ENCODE measurements at places on chromosomes 3 and 15.

DNA sequence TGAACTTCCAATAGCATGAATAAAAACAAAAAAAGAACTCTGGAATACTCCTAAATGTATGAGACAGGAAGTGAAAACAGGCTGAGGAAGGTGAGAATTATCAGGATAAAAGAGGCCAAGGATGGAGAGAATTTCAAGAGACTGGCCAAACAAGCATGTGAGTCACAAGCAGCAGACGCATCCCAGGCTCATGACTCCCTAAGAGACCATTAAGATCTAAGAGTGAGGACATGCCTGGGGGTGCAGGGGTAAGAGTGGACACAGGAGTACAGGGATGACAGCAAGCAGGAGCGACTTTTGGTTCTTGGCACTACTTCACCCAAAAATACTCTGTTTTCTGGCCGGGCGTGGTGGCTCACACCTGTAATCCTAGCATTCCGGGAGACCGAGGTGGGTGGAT, 7.1 kb downstream of the SCAMP2 start:
- DNase-seq, result no peak

DNA sequence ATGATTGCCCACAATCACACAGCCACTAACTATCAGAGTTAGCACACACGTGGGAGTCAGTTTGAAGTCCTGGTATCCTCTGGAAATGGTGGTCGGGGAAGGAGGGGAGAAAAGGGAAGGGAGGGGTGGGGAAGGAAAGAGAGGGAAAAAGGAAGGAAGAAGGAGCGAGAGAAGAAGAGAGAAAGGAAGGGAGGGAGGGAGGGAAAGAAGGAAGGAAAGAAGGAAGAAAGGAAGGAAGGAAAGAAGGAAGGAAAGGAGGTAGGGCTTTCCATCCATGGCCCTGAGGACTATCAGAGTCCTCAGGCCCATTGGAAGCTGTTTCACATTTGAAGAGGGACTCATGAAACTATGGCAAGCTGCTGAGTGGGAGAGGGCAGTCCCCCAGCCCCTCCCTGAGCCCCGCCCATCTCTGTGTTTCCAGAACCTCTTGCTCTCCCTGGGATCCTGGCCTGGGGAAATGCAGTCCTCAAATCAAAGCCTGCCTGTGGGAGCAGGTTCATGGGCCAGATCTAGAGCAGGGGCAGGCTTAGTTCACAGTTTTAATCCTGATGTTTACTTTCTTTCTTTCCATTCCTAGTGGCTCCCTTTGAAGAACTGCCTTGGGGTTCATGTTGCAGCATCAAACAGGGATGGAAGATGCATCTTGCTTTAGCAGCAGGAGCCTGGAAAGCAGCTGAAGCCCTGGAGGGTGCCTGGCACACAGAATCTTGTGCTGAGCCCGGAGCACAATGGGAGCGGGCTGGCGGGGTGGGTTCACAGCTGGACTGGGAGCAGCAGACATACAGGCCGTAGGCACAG, 66.1 kb upstream of the GLCE start:
- DNase-seq, result no peak

DNA sequence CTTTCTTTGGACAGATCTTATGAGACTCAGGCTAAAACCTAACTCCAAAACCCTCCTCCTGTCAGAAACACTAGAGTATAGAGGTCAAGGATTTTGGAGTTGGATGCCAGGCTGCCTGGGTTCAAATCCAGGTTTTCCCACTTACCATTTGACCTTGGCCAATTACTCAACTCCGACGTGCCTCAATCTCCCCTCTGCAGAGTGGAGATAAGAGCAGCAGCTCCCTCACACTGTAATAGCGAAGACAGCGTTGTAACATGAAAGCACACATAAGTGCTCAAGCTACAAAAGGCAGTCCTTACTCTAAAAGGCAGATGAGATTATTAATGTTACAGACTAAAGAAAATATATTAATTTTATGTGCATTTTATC, 90.1 kb downstream of the IGF2BP2 start:
- no peak for DNase-seq

DNA sequence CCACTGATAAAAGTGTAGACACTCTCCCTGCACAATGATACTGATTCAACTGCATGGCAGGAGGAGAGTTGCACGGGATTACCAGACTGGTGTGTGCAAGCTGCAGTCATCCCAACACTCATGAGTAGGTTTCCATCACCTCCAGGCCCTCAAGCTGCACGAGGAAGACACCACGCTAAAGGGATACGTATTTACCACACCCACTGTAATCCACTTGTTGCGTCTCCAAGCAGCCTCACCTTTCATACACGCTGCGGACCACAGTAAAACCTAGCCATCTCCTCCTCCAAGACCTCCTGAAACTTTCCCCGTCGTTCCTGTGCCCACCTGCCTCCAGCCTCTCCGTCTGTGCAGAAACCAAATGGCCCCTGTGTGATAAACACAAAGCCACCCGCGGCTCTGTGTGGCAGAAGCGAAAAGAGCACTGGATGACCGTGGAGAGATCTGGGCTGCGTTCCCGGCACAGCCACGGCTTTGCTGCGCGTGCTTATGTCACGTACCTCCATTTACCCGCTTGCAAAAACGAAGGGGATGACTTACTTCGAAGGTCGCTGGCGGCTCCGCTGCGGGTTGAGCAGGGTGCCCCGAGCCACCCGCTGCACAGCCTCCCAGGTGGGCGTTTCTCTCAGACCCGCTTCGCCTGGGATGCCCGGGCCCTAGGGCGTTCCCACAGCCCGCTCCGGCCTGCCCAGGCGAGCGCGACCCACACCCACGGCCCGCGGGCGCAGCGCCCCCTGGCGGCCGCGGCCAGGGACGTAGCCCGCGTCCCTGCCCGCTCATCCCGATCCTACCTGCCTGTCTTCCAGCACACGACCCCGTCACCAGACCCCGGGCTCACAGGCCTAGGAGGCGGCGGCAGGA, 643 bp downstream of the ABCC5 start:
- peak; percentile 16 for DNase-seq

DNA sequence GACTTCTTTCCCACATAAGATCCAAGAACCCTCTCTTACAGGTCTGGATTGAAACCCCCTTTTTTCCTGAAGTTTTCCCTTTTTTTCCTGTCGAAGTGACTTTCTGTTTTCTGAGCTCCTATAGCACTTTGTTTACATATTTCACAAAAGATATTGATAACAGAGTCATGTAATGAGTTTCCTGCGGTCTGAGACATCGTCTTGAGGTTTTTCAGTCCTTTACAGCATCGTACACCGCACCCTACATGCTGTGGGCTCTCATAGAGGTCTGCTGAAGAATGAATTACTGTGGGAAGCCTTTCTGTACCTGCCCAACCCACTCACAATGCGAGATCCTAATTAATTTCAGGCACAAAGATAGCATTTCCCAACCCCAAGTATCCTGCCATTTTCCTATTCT, 53.1 kb downstream of the MCF2L2 start:
- no peak for DNase-seq

DNA sequence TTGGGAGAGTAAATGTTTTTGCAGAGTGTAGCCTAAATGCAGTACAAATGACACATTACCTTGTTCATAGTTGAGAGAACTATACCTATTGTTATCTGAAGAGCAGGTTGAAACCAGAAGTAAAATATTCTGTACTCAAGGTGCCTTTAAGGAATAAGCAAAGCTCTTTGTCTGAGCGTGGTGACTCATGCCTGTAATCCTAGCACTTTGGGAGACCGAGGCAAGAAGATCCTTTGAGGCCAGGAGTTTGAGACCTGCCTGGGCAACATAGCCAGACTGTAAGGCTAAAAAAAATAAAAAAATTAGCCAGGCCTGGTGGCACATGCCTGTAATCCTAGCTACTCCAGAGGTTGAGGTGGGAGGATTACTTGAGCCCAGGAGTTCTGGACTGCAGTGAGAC, 2.2 kb upstream of the RNF13 start:
- no peak for DNase-seq

DNA sequence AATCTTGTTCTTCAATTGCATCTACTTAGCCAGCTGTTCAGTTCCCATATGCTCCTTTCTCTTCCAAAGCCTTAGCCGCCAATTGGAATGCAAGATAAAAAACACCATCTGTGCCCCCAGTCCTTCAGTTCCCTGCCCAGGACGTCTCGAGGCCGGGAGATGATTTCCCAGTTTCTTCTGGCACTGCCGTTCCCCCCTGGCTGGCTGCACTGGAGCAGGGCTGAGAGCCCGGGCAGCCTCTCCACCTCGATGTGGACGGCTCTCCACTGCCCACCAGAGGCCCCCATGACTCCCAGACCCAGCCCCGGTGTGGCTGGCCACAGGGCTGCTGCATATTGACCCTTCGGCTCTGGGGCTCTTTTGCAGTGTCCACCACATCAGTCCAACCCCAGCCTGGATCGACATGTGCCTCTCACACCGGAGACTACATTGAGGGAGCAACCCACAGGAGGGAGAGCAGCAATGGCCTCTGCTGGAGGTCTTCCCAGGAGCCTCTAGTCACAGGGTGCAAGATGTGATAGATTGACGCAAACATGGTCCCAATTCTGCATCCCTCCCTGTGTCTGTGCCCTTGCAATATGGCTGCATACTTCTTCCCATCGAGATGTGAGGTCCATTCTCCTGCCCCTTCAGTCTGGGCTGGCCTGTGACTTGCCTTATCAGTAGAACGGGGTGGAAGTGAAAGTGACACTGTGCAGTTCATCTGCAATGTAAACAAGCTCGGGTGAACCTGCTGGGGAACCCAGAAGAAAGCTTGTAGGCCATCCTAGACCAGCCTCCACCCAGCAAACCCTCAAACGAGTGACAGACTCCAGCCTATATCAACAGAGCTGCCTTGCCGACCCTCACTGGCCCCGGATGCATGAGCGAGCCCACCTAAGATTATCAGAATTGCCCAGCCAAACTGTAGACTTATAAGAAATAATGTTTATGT, 52.3 kb upstream of the PRR20G start:
- DNase-seq, result no peak

- DNase-seq, result no peak
These were observed 42.7 kb downstream of the PLCL2 start for GRCh38 chr3:16927485-16927884.

DNA sequence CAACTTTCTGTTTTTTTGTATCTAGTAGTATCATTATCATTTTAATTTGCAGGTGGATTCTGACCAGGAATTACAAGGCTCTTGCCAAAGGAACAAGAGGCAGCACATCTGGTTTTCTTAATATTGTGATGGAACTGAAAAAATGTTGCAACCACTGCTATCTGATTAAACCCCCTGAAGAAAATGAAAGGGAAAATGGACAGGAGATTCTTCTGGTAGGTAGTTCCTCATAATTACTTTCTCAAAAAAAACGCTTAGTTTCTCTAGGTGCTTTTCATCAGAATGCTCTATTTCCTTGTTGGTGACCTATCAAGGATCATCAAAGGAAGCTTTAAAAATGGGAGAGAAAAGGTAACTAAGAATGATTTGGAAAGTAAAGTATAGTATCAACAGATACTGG, 71.6 kb downstream of the CHD2 start:
- no peak for DNase-seq

DNA sequence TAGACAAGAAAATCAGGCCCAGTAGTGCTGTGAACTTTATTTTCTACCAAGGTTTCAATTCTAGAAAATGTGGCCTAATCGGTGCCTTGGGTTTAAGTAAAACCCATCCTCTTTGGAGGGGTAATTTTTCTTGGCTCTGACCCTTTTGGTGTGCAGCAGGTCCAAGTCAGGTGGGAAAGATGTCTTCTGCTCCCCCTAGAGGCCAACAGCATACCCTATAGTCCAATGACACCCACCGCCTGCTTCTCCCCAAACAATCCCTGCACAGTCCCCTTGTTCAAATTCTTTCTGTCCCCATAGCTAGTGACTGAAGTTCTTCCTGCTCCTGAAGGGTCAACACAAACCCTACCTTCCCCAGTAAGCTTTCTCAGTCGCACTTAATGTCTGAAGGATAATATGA, 261.8 kb upstream of the GOLGA6L4 start:
- DNase-seq, result no peak

DNA sequence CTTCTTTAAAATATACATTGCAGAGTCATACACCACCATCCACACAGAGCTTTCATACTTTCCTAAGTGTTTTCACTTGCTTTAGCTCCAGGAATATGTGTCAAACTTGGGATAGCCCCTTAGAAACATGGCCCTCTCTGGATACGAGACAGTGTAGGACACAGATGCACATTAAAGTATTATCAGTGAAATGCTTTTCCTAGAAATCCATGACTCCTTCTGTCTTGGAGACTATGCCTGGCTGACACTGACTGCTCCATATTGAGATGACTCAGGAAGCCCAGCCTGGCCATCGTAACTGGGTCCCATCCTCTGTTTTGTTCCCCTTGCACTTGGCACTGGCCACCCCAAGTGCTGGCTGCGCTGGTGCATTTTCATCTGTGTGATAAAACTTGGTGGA, 204.8 kb downstream of the PDZRN3 start:
- no peak for DNase-seq

GRCh38 chr3:131501949-131502348, 822 bp downstream of the MRPL3 start:
- DNase-seq, result no peak

GRCh38 chr3:113620091-113620490, 76.4 kb downstream of the USF3 start:
- DNase-seq, result no peak

- DNase-seq, result peak; percentile 18
These were observed 485.4 kb downstream of the CNTN6 start for GRCh38 chr3:1578124-1578806.

DNA sequence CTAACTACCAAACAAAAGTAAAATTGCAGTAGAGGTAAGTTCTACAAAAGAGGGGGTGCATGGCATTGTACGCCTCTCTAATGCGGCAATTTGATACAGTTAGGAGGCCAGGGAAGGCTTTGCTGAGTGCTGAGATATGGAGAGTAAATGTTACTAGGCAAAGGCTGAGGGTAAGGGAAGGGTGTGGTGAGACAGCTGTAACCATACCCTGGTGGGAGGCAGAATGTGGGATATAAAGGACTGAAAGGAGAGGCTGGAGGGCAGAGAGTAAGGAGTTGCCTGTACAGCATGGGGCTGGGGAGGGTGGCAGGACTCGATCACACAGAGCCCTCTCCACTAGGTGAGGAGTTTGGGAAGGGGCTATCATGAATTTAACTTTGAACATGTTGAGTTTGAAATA, 106.3 kb downstream of the PDCD6IP start:
- DNase-seq, result no peak

DNA sequence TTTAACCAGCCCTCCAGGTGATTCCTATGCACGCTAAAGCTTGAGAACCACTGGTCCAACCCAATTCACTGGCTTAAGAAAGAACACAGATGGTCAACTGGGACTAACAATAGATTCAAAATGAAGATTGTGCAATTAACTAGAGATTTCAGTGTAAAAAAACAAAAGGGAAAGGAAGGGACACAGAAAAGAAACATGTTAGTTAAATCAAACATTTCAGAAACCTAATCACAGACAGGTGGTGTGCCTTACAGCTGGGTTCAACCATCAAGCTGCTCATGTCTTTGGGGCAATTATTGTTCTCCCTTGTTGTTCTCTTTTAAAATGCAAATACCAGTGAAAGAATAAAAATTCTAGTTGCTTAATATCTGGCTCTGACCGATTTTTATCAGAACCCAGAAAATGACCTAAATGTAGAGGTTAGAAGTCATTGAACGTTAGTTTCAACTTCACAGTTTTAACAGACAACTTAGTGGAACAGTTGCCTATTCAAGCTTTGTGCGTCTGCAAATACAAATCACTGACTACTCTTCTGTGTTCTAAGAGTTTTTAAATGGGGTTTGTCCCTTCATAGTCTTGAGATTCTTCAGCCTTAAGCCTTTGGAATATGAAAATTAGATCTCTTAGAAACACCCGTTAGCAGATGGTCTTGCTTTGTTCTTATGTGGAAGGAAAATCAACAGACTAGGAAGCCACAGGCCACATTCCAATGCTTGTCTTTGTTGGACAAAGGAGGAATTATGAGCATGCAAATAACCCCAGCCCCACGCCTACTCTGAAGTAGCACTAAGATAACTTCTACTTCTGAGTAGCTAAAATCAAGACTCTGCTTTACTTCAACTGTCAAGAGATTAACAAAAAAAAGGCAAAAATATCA, 223.4 kb downstream of the ATP8B4 start:
- no peak for DNase-seq

- no peak for DNase-seq
These were observed 87.9 kb upstream of the LINGO1 start for GRCh38 chr15:77720655-77721054.

All from fibroblast of skin of left quadriceps (primary cell).